ENCODE measurements at places on chromosomes 1 and 21.

DNA sequence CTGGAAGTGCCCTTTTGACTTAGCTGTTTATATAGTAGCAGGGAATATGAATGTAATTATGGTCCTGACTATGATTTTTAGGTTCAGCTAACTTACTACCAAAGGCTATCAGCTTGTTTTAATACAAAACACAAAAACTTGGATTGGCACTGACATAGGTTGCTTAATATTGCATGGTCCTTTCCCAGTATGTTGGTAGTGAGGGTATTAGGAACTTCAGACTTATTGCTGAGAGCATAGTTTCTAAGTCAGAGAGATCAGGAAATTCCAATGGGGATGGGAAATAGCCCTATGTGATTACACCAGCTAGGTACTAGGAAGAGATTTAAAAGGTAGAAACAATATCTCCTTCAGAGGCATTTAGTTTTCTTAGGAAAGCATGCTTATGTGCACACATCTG, 7.7 kb downstream of the ARID1A start:
- no peak for DNase-seq

DNA sequence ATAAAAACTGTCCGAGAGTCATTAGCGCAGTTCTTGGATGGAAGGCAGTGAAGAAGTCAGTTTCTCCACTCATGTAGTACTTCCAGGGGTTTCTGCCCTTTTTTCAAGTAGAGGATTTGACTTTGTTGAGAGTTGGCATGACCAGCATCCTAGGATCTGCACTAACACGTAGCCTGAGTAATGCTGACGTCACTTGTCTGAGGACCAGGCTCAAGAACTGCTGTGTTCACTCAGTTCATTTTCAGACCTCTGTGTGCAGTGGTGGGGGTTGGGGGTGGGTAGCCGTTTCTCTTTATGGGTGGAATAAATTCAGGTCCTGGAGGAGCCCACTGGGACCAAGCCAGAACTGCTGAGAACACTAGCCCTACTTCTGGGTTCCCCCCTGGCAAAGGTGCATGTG, 53.3 kb downstream of the MRPS6 start:
- DNase-seq = no peak

DNA sequence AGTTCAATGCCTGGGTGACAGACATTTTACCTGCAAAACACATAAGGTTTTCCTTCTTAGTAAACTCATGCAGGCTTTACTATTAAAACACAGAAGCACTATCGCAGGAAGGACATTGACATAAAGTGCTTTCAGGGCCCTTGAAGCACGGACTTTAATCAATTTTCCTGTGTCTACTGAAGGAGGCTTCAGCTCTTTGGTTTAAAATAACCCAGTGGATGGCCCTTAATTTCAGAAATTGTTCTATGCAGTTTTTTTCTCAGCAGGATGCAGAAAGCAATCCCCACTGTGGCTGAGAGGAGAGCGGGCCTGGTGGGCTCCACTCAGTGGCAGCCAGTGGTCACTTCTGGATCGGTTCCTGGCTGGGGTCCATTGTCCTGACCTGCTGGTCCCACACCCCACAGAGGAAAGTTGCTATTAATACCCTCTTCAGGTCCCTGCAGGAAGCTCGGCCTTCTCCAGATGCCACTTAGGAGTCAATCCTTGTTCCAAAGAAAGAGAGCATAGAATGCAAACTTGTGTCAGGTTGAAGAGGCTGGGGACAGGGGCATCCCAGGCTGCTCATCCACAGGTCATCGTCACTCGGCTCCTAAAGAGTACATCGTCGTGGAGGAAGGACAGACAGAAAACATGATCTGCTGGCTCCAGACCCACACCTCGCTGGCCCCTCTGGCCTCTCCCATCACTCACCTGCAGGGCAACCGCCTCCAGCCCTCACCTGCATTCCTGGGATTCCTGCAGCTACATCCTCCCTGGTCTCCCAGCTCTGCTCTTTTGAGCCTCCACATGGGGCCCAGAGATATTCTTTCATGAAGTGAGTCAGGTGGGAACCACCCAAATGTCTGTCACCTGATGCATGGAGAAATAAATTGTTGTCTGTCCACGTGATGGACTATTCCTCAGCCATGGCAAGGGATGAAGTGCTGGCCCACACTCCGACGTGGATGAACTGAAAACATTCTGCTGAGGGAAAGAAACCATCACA, 153.1 kb downstream of the PSMG1 start:
- DNase-seq = no peak

- DNase-seq = no peak
These were observed 3.0 kb upstream of the CEP350 start for GRCh38 chr1:179951383-179952144.

GRCh38 chr1:63774617-63775417, 1.0 kb downstream of the ROR1 start:
- no peak for DNase-seq

DNA sequence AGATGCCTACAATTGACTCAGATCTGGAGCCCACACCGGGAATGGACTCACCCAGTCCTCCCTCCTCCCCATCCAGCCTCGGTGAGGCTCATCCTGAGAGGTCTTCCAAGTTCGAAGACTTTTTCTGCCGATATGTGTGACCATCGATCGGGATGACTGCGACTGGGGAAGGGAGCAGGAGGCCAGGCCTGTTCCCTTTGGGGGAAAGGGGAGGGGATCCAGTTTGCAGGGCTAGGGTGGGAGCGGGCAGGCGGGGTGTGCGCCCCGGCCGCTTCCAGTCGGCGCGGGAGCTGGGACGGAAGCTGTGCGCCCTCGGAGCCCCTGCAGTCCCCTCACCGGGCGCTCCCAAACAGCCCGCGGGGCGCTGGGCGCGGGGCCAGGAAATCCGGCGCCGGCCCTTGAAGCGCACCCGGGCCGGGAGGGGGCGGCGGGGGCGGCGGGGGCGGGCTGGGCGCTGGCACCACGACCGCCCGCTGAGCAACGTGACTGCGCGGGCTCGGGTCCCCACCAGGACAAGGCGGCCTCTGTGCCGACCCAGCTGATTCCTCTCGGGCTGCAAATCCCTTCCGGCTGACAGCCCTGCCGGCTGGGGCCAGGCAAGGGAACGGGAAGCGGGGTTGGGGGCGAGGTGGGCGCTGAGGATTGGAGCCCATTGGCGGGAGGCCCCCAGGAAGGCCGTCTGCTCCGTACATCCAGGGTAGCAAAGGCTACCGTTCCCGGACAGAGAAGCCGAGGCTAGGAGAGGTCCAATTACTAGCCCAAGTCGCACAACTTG, 103.9 kb downstream of the EBNA1BP2 start:
- DNase-seq = no peak
